Uterus (tissue), 4 donors: ENCODE measurements at places on chromosomes 5 and 9. TPM values are rescaled to one million over a fixed set of nuclear protein-coding genes. Genes with fewer than 3 reads are reported as not detected.

- DNase-seq, result no peak
- H3K4me1 ChIP-seq, result no peaks in the 10 kb centered on the region
- H3K36me3 ChIP-seq, result no peaks in the 10 kb centered on the region
- no peaks in the 10 kb centered on the region for H3K27me3 ChIP-seq
These were observed 58.0 kb downstream of the FXN start for GRCh38 chr9:69093471-69094103.

The IFNE gene
- total RNA-seq, result not detected

DNA sequence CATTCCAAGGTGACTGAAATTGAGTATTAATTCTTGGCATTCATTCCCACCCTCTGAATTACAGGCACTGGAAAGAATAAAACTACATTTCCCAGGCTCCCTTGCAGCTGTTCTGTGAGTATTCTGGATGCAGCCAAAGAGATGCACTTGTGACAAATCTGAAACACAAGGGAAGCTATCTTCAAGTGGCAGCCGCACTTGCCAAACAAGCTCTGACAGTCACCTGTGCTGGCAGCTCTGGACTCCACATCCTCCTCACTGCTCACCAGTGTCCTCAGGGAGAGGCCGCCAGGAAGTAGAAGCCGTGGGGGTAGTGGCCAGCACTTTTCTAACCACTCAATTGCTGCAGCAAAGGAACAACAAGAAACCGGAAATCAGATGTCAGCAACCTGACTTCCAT, 275.0 kb downstream of the NR2F1-AS1 start:
- H3K36me3 ChIP-seq, result no peaks in the 10 kb centered on the region
- DNase-seq, result no peak
- H3K4me1 ChIP-seq, result no peaks in the 10 kb centered on the region
- H3K27me3 ChIP-seq, result no peaks in the 10 kb centered on the region
- no peak overlapping the region for H3K4me3 ChIP-seq

The CXXC5 gene
- total RNA-seq, result 51.3 TPM

- H3K27ac ChIP-seq, result no peak overlapping the region
- no peak for DNase-seq
- H3K4me1 ChIP-seq, result no peaks in the 10 kb centered on the region
- no peak overlapping the region for H3K4me3 ChIP-seq
- H3K27me3 ChIP-seq, result no peaks in the 10 kb centered on the region
These were observed 3.7 kb downstream of the PLAC8L1 start for GRCh38 chr5:146101646-146102045.

DNA sequence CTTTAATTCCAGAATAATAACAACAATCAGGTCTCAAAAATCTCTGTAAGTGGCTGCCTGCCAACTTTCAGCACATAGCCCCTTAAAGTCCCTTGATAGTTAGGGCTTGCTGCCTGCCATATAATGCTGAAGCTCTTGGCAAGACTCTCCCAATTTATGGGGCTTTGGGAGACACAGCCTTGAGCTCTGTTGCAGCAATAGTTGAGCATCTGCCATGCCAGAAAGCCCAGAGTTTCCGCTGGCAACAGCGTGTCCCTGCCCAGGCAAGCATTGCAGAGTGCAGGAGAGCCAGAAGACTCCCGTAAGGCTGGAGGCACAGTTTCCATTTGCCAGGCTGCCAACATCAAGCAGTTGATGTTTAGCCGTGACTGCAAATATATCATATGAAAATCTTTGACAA, 678.5 kb upstream of the NUDT12 start:
- H3K4me3 ChIP-seq, result no peak overlapping the region
- no peak overlapping the region for H3K27ac ChIP-seq
- H3K4me1 ChIP-seq, result no peaks in the 10 kb centered on the region
- no peaks in the 10 kb centered on the region for H3K27me3 ChIP-seq
- no peaks in the 10 kb centered on the region for H3K36me3 ChIP-seq

DNA sequence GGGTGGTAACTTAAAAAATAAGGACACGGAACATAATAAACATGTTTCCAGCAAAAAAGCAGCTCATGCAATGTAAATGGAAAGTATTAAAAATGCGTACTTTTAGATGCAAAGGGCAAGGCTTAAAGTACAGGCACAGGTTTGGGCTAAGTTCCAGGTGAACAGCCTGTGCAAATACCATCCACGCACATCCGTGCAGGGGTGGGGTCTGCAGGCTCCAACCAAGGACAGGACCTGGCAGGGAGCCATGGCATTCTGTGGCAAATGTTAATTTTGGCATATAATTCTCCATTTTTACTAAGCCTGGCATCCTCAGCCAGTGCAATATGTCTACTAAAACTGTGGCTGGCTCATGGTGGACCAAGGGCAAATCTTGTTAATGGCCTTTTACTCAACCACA, 365.8 kb upstream of the DAP start:
- DNase-seq, result no peak
- no peak overlapping the region for H3K27ac ChIP-seq
- no peaks in the 10 kb centered on the region for H3K36me3 ChIP-seq

DNA sequence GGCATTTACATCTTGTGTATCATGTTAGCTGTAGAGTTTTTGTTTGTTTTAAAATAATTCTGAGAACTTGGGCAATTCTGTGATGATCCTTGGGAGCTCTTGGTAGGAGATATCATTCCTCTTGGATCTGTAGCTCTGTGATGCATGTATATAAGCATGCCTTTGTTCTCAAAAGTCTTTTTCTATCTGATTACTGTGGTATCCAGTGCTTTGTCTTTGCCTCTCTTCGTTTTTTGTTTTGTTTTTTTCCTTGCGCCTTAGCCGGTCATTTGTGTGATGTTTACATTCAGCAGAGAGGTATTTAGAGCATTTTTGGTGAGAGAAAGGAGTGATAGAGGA, 110.0 kb downstream of the PAM start:
- peak overlapping the region; percentile 66 for H3K4me3 ChIP-seq
- no peaks in the 10 kb centered on the region for H3K36me3 ChIP-seq
- peaks cover 8% of the 10 kb centered on the region for H3K4me1 ChIP-seq
- H3K27ac ChIP-seq, result peak overlapping the region; percentile 93
- no peak for DNase-seq
- H3K27me3 ChIP-seq, result no peaks in the 10 kb centered on the region

GRCh38 chr5:87081016-87081415, 186.7 kb upstream of the RASA1 start:
- H3K27ac ChIP-seq, result no peak overlapping the region
- H3K4me3 ChIP-seq, result no peak overlapping the region

The FCN2 gene
- not detected for total RNA-seq

The LRRC14B gene
- total RNA-seq, result not detected

- DNase-seq, result no peak
- H3K4me3 ChIP-seq, result no peak overlapping the region
- no peak overlapping the region for H3K27ac ChIP-seq
- no peaks in the 10 kb centered on the region for H3K4me1 ChIP-seq
- H3K27me3 ChIP-seq, result no peaks in the 10 kb centered on the region
- H3K36me3 ChIP-seq, result no peaks in the 10 kb centered on the region
These were observed 105.5 kb upstream of the PDE4D start for GRCh38 chr5:59999056-59999455.

The FYB1 gene
- 2.9 TPM for total RNA-seq

The TAF11L5 gene
- not detected for total RNA-seq

DNA sequence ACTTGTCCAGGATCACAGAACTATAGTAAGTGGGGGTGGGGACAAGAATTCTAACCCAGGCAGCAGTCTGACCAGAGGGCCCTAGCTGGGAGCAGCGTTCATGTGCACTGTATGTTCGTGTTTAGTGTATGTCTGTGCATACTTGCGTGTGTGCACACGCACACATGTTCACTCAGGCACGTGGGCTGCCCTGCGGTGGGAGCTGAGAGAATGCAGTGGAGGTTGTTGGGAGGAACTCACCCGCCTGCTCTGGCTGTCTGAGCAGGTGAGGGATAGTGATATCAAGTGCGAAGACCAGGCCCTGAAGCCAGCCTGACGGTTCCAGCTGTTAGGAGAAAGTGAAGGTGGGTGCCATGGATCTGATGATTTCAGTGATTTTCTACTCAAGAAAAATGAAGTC, 942 bp downstream of the DCANP1 start:
- no peak overlapping the region for H3K4me3 ChIP-seq
- H3K36me3 ChIP-seq, result no peaks in the 10 kb centered on the region
- H3K27me3 ChIP-seq, result no peaks in the 10 kb centered on the region
- H3K27ac ChIP-seq, result no peak overlapping the region
- H3K4me1 ChIP-seq, result no peaks in the 10 kb centered on the region

The POU4F3 gene
- not detected for total RNA-seq

DNA sequence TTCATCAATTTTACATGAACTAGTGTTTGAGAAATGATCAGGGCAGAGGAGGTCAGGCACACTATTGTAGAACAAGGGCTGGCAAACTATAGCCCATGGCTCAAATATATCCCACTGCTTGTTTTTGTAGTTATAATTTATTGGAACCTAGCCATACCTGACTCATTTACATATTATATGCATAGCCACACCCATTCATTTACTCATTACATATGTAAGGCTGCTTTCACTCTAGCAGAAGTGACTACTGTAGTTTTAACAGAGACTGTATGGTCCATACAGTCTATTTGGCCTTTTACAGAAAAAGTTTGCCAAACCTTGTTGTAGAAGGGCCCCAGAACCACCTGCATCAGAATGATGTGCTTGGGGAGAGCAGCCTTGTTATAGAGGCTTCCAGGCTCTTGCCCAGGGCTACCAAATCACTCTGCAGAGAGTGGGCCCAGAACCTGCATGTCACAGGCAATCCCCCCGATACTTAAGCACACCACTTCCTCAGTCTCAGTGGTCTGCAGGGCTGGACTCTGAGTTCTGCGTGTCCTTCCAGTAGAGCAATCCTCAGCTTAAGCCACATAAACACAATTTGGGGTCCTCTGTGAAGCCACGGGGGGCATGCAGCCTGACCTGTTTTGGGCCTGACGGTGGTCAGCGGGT, 6.7 kb downstream of the ANKS6 start:
- no peak for DNase-seq
- no peaks in the 10 kb centered on the region for H3K36me3 ChIP-seq
- no peaks in the 10 kb centered on the region for H3K27me3 ChIP-seq
- no peak overlapping the region for H3K27ac ChIP-seq

DNA sequence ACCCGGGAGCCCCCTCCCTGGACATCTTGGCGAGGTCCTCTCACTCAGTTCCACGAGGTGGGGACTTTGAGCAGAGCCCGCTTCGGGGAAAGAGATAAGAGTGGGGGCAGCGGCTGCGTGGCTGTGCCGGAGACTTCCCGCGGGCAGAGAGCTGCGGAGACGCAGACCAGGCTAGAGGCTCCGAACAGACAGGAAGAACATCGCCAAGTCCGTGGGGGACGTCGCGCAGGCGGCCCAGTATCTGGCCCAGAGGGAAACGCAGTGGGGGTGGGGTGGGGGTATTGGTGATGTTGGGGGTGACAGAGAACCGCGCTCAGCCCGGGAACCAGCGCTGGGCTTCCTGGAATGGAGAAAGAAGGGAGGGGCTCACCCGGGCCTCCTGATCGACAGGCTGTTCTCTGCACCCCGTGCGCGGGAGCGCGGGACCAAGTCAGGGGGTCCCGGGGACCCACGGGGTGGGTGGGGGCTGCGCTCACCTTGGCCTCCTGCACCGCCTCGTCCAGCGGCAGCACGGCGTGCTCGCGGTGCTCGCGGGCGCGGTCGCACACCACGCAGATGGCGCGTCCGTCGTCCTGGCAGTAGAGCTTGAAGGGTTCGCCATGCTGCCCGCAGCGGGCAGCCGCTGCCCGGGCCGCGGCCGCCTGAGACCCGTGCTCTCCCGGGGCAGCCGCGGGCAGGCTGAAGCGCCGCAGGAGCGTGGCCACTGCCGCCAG, 727 bp downstream of the TRIM7 start:
- no peaks in the 10 kb centered on the region for H3K27me3 ChIP-seq
- DNase-seq, result no peak
- H3K4me1 ChIP-seq, result no peaks in the 10 kb centered on the region
- H3K36me3 ChIP-seq, result no peaks in the 10 kb centered on the region

The FOXD4L4 gene
- total RNA-seq, result not detected

The SLIT3 gene
- 9.4 TPM for total RNA-seq

DNA sequence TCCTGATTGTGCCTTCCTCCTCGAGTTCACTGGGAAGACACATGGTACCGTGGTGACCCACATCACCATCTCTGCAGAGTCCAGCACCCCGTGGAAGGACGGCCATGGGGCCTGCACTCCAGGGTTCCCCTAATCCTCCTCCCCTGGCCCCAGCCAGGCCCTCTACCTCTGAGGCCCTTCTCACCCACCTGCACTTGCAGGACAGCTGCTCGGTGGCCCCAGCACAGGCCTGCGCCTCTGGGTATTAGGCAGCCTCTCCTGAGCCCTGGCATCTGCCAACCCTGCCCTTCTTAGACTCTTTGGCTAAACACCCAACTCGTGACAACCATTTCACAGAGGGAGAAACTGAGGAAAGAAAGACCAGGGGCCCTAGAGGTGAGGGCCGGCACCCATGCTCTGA, 28.9 kb upstream of the CPLX2 start:
- no peak overlapping the region for H3K4me3 ChIP-seq
- no peaks in the 10 kb centered on the region for H3K36me3 ChIP-seq
- no peaks in the 10 kb centered on the region for H3K27me3 ChIP-seq
- DNase-seq, result no peak

DNA sequence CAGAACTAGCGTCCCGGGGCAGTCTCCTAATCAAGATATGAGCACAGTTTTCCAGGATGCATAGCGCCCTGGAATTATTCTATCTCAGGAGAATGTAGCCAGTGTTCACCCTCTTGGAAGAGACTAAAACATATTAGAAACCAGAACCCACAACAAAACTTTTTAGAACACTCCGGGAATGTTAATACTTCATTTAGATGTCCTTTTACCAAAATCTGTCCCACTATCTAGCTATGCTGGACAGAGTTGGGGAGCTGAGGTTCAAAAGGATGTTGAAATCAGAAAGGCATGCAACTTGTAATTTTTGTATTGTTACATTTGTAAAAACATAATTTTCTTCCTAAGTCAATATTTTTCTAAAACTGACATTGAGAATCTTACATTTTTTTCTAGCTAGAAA, 386.5 kb upstream of the RFX3 start:
- DNase-seq, result no peak
- no peaks in the 10 kb centered on the region for H3K4me1 ChIP-seq
- no peak overlapping the region for H3K4me3 ChIP-seq
- no peaks in the 10 kb centered on the region for H3K27me3 ChIP-seq
- H3K36me3 ChIP-seq, result no peaks in the 10 kb centered on the region
- H3K27ac ChIP-seq, result no peak overlapping the region

The IL9 gene
- total RNA-seq, result not detected

The PCDHA9 gene
- total RNA-seq, result 0.59 TPM

DNA sequence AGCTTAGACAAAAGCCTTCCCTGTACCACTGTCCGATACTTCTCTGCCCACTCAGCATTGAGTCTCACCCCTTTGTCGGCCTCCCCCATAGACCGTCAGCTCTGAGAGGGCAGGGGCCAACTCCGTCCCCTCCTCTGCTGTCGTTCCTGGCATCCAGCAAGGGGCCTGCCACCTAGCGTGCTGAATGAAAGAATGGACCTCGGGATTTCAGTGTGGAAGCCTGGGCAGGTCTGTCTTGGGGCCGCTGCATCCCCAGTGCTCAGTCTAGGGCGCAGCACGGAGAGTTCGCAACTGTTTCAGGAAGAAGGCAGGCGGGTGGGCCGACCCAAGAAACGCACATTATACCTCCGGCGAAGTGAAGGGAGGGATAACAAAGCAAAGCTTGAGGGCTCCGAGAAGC, 1.5 kb upstream of the TOR1B start:
- H3K27me3 ChIP-seq, result no peaks in the 10 kb centered on the region
- H3K4me1 ChIP-seq, result peaks cover 7% of the 10 kb centered on the region
- DNase-seq, result no peak
- no peak overlapping the region for H3K4me3 ChIP-seq
- no peak overlapping the region for H3K27ac ChIP-seq

GRCh38 chr9:113887436-113887835, 11.3 kb downstream of the ZNF618 start:
- peak overlapping the region; percentile 78 for H3K27ac ChIP-seq
- no peak for DNase-seq
- no peaks in the 10 kb centered on the region for H3K36me3 ChIP-seq
- H3K27me3 ChIP-seq, result no peaks in the 10 kb centered on the region
- no peak overlapping the region for H3K4me3 ChIP-seq

The PRDM9 gene
- total RNA-seq, result not detected
